Posterior vena cava (tissue), 2 donors: ENCODE measurements at places on chromosomes 7 and 10.

GRCh38 chr7:74579800-74580685 is 77.5 kb upstream of the GTF2I start:
- DNase-seq = no peak

DNA sequence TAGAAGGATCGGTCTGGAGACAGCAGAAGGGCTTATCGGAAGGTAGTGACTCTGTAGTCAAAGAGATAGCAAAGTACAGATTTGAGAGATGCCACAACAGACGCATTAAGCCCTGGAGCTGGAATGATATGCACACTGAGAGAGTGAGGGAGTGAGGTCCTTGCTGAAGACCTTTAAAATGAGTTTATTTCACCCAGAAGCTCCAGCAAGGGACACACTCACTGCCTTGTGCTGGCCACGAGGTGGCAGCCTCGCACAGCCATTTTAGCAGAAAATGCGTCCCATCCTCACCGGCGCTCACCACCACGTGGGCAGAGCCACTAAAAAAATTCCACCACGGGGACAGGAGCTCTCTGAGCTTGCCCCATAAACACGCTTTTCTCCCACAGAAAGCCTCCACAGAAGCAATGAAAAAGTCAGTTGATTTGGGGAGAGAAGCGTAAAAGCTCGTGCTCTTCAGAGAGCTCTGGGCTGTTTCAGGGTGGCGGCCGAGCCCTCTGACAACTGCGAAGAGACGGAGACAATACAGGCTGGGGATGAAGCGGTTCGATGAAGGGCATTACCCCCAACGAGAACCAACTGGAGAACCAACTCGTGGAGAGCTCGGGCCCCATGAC is 163.0 kb upstream of the KLF14 start:
- DNase-seq = peak; percentile 92

DNA sequence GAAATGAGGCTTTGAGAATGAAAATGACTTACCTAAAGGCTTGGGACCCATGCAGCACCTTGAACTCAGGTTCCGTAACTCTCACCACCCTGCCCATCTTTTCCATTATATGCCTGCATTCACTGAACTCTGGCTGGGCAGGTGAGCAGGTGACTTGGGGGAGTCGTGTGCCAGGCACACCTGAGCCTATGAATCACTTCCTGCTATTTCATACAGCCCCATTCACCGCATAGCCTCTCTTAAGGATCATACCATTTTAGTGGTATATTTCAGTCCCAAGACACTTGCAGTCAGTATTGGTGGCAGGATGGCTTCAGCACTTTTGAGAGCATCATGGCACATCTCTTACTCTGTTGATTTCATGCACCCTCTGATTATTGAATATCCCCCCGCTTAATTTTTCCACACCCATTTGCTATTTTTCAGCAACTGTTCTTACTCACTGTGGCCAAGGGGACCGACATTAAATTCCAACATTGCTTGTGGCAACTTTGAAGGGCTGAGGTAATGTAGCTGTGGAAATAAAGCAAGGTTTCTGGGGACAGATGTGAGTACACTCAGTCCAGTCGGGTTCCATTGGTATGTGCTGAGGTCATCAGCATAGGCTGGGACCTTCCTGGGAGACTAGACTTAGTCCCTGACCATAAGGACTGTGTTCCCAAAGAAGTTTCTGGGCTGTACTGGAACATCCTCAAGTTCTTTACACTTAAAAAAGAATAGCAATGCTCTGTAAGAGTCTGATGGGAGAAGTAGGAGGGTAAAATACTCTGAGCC is 39.8 kb upstream of the ZNF438 start:
- no peak for DNase-seq

- DNase-seq = no peak
Observed at GRCh38 chr7:88121335-88121734, 98.5 kb downstream of the SRI start.
